Mammary epithelial cell (primary cell): ENCODE measurements at places on chromosomes 7 and 10. TPM values are rescaled to one million over a fixed set of nuclear protein-coding genes. Genes with fewer than 3 reads are reported as not detected.
A peak's percentile ranks its signal among the peaks of the same experiment; 100 is the strongest.

GRCh38 chr10:30992681-30993080, 39.0 kb downstream of the ZNF438 start:
- no peak for DNase-seq

DNA sequence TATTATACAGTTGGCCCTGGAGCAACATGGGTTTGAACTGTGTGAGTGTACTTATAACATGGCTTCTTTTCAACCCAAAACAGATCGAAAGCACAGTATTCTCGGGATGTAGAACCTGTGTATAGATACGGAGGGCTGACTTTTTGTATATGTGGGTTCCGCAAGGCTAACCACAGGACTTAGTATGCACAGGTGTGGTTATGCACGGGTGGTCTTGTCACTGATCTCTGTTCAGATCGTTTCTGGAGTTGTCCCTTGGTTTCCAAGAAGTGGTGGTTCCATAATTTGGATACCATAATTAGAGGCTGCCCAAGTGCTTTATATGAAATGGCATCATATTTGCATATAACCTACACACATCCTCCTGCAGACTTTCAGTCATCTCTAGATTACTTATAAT, 10.9 kb upstream of the BHLHA15 start:
- no peak for DNase-seq

KCNH2 gene
- total RNA-seq, result not detected in 2 replicates

- no peak for DNase-seq
Measured at GRCh38 chr10:86053675-86054074, 312.9 kb downstream of the GRID1 start.

- peak; percentile 94 for DNase-seq
Measured at GRCh38 chr7:117269417-117269816, 53.4 kb downstream of the WNT2 start.

GRCh38 chr7:101126651-101127459, at the start of gene SERPINE1:
Gene SERPINE1 (plus strand): TSS chr7:101127104. CDS start chr7:101128394, 1,290 bp downstream.
- peak; percentile 99 for DNase-seq
